Right ventricle myocardium superior (tissue), 1 donor: ENCODE measurements at places on chromosomes 6 and 20. TPM values are rescaled to one million over a fixed set of nuclear protein-coding genes. Genes with fewer than 3 reads are reported as not detected.

- no peak for DNase-seq
These were observed 220.7 kb downstream of the PHF3 start for GRCh38 chr6:63856271-63856670.

Gene ABHD16B
- total RNA-seq: not detected

- DNase-seq: no peak
These were observed 133.7 kb downstream of the PXDC1 start for GRCh38 chr6:3617681-3618311.

GRCh38 chr6:129493354-129493902 is 216.5 kb downstream of the ARHGAP18 start:
- no peak for DNase-seq

DNA sequence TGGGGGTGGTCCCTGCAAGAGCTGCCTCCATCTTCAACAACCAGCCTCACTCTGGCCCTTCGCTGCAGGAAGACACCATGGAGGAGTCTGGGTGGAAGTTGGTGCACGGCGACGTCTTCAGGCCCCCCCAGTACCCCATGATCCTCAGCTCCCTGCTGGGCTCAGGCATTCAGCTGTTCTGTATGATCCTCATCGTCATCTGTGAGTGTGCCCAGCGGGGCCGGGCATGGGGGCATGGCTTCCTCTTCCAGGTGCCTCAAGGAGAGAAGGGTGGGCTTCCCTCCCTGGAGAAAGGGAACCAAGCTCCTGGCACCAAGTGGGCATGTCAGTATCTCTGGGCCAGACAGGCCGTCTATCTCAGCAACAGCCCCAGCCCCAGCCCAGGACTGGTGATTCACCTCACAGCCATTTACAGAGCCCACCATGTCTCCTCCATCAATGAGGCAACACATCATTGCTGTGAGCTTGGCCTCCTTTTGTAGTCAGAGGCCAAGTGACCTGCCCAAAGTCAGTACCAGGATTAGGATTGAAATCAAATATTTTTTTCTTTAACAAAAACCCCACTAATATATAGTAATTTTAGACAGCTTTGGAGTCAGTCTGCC is 40.2 kb downstream of the TM9SF4 start:
- no peak for DNase-seq

- no peak for DNase-seq
These were observed 60.9 kb downstream of the RAMACL start for GRCh38 chr6:166525567-166525966.

GRCh38 chr20:12093057-12093796 is 175.5 kb downstream of the BTBD3 start:
- DNase-seq: no peak

GRCh38 chr20:19688031-19688806 is 69.8 kb upstream of the RIN2 start:
- DNase-seq: peak; percentile 89

Gene KHDC1L
- not detected for total RNA-seq

Gene SLC22A16
- total RNA-seq: not detected

GRCh38 chr6:35681298-35681697 is 7.4 kb downstream of the FKBP5 start:
- DNase-seq: no peak

DNA sequence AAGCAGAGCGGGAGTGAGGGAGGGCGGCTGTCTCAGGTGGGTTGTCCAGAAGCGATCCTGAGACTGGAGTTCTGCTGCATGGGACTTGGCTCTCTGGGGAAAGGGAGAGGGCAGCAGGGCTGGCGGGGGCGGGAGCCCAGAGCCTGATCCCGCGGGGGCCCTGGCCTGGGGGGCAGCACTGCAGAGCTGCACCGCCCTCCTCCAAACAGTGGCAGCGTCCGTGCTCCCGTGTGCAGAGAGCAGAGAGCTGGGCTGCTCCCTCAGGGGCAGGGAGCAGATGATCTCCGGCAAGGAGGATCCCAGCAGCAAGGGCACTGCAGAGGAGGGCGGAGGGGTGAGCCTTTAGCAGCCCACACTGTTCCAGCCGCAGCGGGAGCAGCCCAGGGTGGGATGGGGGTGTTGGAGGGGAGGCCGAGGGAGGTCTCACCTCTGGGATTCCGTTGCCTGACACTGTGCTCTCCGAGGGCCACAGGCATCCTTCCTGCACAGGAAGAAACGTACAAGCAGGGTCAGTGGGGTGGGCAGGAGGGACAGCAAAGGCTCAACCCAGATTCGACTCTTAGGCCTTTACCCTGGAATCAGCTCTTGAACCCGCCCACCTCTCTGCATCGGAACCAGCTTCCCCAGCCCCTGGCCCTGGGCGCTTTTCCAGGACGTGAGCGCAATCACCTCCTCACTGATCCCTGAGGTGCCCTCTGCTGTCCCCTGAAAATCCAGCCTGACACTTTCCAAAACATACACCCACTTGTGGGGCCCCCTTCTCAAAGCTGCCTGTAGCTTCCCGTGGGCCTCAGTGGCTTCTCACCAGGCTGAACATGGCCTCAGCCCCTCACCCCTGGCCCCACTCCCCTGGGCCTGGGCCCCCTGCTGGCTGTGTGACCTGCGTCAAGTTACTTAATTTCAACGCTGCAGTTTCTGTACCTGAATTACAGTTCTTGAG is 32.6 kb upstream of the ZBP1 start:
- peak; percentile 37 for DNase-seq

GRCh38 chr20:53181866-53182376 is 209.8 kb downstream of the TSHZ2 start:
- DNase-seq: no peak
